ENCODE measurements at places on chromosomes 13 and 19. TPM values are rescaled to one million over a fixed set of nuclear protein-coding genes. Genes with fewer than 3 reads are reported as not detected.
A peak's percentile ranks its signal among the peaks of the same experiment; 100 is the strongest.

DNA sequence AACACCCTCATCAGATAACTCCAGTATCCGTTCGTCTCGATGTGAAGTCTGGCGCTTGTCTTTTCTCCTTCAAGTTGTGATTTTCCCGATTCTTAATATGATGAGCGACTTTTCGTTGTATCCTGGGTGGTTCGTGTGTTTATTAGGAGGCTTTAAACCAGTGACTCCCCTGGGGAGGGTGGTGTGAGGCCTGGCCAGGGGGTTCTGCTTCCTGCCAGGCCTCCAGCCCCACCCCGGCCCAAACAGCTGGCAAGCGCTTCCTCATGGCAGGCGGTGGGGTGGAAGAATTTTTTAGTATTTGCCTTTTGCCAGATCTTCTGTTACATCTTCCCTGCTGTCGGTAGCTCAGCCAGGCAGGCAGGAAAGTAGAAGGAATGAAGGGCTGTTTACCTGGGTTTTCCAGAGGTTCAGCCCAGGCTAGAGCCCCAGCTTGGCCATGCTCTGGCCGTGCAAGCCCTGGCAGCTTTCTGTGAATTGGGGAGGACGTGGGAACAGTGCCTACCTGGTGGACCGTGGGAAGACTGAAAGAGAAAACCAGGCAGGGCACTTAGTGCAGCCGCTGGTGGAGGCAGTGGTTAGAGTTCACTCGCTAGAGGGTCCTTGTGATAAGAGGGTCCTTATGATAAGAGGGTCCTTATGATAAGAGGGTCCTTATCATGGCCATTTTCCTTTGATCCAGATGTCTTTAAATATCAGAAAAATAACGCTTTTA is 37.7 kb upstream of the DCUN1D2 start:
- no peak overlapping the region for H3K27ac ChIP-seq
- no peak for DNase-seq
- H3K4me3 ChIP-seq = no peak overlapping the region
- H3K27me3 ChIP-seq = no peaks in the 10 kb centered on the region
- H3K4me1 ChIP-seq = no peaks in the 10 kb centered on the region
- no peaks in the 10 kb centered on the region for H3K36me3 ChIP-seq

DNA sequence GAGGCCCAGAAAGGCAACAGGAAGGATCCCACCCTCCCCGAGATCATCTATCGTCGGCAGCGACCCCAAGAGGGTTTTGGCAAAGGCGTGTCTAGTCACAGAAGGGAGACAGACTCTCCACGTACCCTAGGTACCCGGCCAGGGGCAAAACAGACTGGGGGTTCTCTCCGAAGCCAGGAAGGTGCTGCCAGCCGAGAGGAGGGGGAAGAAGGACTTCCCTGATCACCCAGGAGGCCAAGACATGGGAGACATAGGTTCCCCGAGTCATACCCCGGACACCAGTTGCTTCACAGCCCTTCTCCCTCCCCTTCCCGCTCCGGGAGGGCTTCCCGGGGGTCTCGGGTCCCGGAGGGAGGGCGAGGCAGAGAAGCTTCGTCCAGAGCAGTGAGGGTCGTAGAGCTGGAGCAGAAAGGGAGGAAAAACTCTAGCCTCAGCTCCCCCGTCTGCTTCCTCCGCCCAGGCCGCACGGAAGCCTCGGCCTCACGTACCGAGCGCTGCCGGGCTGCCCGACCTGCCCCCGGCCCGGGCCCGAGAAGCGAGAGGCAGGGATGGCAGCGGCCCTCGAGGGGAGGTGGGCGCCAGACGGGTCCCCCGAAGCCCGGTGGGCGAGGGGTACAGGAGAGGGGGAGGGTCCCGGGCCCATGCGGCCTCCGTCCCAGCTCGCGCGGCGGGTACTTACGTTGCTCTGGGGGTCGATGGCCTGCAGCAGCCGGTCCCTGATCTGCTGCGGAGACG is 644 bp downstream of the MED26 start:
- DNase-seq = peak; percentile 26
- H3K4me1 ChIP-seq = no peaks in the 10 kb centered on the region
- H3K27me3 ChIP-seq = no peaks in the 10 kb centered on the region
- peaks cover 3% of the 10 kb centered on the region for H3K36me3 ChIP-seq
- H3K4me3 ChIP-seq = peak overlapping the region; percentile 98
- peak overlapping the region; percentile 46 for H3K27ac ChIP-seq

GRCh38 chr13:104580931-104581330 is 1514.7 kb upstream of the SLC10A2 start:
- no peak for DNase-seq
- no peaks in the 10 kb centered on the region for H3K4me1 ChIP-seq
- H3K27me3 ChIP-seq = no peaks in the 10 kb centered on the region
- H3K4me3 ChIP-seq = no peak overlapping the region

GPC5 gene
- not detected for total RNA-seq

LMTK3 gene
- 1.7 TPM for total RNA-seq
